ENCODE measurements at places on chromosomes 16 and 17.

GRCh38 chr17:34606763-34607162 is 27.4 kb downstream of the TMEM132E start:
- DNase-seq: no peak

- DNase-seq: no peak
These were observed 3.3 kb upstream of the PRSS33 start for GRCh38 chr16:2790631-2791030.

- DNase-seq: no peak
These were observed 218.8 kb upstream of the FOXF1 start for GRCh38 chr16:86291491-86291890.

DNA sequence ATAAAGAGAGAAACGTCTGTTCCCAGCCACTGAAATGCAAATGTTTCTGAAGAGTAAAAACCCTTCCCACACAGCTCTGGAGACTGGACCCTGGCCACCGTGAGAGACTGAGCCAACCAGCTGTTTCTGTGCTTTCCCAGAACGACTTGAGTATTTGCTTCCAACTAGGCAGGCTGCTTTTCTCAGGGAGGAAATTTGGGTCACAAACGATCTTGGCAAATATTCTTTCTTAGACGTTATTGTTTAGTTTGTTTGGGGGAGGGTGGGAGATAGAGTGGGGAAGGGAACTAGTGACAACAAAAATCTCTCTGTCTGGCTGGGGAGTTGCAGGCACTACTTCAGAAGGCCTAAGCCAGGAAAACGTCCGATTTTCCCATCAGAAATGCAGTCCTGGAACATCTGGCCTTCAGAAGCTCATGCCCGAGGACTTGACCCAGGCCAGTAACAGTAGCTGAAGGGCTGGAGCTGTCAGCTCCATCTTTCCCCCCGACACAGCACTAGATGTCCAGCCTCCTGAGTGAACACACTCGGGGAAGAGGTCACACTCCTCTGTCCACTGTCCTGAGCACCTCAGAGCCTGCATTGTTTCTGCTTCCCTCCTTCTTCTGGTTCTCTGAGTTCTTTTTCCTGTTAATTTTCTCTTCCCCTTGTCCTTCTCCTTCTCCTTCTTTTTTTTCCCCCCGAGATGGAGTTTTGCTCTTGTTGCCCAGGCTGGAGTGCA is 4.0 kb downstream of the CCDC92B start:
- DNase-seq: no peak

- DNase-seq: no peak
These were observed 42.8 kb downstream of the MYO1D start for GRCh38 chr17:32834104-32834503.

DNA sequence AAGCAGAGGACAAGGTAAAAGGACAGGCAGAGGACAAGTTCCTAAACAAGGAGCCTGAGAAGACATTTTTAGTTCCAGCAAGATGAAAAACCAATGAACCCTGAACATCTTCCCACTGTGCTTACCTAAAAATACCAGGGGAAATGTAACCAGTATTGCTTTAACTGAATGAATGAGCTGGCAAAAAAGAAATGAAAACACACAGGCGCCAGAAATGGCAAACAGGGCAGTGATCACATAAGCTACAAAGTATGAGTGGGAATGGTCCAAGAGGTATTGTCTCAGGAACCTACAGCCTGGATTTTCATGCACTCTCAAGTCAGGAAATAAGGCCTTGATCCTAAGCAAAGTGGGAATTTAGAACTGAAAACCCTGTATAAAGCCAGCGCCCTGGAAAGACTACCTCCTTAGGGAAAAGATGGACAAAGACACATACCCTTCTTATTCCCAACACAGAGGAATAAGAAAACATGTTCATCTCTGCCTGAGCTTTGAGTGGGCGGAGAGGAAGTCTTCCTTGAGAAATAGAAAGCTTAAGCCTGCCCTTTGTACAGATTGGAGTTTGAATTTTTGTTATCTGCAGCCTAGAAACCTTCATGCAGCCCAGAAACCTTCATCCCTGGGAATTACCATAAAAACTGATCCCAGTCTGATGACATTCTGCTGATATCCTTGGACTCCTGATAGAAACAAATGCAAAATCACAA is 2.1 kb downstream of the CMTM2 start:
- no peak for DNase-seq

Measured in stimulated activated naive CD8-positive, alpha-beta T cell treated with anti-CD3 and anti-CD28 coated beads, Interleukin-15, amount 100 ng/mL, for 72 hours (primary cell).